ENCODE measurements at places on chromosomes 7 and 10. TPM values are rescaled to one million over a fixed set of nuclear protein-coding genes. Genes with fewer than 3 reads are reported as not detected.

The AGR3 gene
- not detected for total RNA-seq

The ZPBP gene
- total RNA-seq = not detected

The TSC22D4 gene
- 39.6 TPM for total RNA-seq

The GIMAP5 gene
- total RNA-seq = not detected

The PNLIPRP3 gene
- not detected for total RNA-seq

The VSTM4 gene
- 2.0 TPM for total RNA-seq

The ZMIZ1 gene
- total RNA-seq = 230 TPM

The VSIR gene
- 0.29 TPM for total RNA-seq

The NRG3 gene
- total RNA-seq = 3.2 TPM

The MKI67 gene
- total RNA-seq = 14.7 TPM

The KBTBD2 gene
- total RNA-seq = 41.3 TPM

The HOXA9 gene
- not detected for total RNA-seq

The RET gene
- 34.7 TPM for total RNA-seq

The GPRIN2 gene
- 3.0 TPM for total RNA-seq

The PRKCQ gene
- total RNA-seq = 1.3 TPM

The CARD11 gene
- 1.4 TPM for total RNA-seq

The PRRT4 gene
- not detected for total RNA-seq
